ENCODE measurements at places on chromosomes 6 and 20. TPM values are rescaled to one million over a fixed set of nuclear protein-coding genes. Genes with fewer than 3 reads are reported as not detected.

DNA sequence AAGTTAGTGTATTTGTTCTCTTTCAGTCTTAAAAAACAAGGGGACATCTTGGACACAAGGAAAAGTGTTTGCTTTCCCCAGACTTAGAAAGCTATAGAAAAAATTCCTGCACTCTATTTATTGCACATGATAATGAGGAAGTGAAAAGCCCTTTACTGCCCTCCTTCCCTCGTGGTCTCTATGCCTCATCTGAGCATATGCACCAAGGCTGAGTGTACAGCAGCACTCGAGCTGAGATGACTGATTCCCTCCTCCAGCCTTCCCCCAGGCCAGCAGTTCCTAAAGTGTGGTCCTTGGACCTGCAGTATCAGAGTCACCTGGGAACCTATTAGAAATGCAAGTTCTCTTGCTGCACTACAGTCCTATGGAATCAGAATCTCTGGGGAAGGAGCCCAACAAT is 14.3 kb upstream of the LAMP5 start:
- no peak for DNase-seq

GRCh38 chr6:17418281-17419188 is 25.1 kb downstream of the CAP2 start:
- no peak for DNase-seq

GRCh38 chr6:12012558-12013306 is 620 bp downstream of the HIVEP1 start:
- DNase-seq, result peak; percentile 87

DNA sequence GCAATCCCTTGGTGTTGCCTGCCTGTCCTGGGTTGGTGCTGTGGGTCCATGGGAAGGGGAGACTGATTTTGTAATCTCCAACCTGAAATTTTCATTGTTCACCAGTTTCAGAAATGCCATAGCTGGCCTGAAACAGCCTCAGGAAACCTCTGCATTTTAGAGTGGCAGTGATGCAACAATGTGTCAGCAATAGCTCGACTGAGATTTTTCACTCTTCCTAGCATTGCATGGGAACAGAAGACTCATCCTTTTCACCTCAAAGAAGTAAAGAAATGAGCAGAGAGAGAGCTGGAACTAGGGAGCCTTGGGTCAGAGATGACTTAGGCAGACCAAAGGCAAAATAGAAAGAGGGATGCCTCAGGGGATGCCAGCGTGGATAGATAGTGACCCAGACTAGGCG is 23.7 kb upstream of the TMEM14A start:
- DNase-seq, result no peak

DNA sequence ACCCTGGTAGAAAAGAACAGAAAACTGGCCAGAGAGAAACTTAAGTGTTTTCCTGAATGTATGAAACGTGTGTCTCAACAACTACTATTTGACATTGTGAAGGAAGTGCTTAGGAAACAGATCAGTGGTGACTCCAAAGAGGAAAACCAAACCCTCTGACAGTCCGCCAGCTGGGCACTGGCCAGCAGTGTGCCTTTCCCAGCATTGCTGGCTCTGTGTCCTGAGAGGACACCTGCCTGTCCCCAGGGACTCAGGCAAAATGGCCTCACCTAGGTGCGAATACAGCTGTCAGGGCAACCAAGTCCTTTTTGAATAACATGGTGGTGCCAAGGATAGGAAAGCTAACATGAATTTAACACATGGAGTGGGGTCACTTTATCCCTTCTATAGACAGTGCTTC is 72.5 kb downstream of the NDUFAF5 start:
- DNase-seq, result no peak

GRCh38 chr20:47865912-47866311 is 80.6 kb upstream of the SULF2 start:
- DNase-seq, result no peak

- DNase-seq, result peak; percentile 80
These were observed 27.5 kb upstream of the ZBTB22 start for GRCh38 chr6:33344701-33345697.

GRCh38 chr6:108712946-108713345 is 135.3 kb upstream of the ARMC2 start:
- DNase-seq, result no peak

GRCh38 chr6:112931832-112932231 is 584.7 kb downstream of the RFPL4B start:
- no peak for DNase-seq

DNA sequence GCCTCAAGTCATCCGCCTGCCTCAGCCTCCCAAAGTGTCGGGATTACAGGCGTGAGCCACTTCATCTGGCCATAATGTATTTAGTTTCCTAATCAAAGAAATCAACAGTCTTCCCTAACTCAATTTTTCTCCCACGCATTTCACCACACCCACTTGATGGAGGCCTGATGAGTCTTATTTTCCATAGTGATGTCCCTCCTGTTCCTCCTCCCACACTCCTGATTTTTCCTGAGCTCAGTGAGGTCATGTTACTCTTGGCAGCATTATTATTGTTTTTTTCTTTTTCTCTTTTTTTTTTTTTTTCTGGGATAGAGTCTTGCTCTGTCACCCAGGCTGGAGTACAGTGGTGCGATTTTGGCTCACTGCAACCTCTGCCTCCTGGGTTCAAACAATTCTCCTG is 8.9 kb downstream of the ABRACL start:
- no peak for DNase-seq

- no peak for DNase-seq
These were observed 33.8 kb downstream of the RRBP1 start for GRCh38 chr20:17648315-17648646.

DNA sequence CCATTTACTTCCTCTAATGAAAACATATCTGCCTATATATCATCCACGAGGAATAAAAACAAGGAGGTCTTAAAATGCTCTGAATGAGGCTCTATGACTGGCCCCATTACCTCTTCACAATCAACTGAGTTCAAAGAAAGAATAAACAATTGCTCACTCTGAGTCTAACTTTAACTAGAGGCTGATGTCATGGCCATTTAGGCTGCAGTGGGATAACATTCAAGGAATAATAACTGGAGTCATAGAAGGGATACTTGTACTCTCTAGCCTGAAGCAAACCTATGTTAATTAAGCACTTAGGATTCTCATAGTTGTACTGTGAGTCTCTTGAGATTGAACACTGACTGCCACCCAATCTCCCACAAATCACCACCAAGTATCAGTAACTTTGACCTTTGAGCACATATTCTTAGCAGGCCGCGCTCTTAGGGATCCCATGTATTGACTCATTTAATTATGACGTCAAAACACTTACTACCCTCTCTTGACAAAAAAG is 70.2 kb downstream of the PERP start:
- DNase-seq, result no peak

- no peak for DNase-seq
These were observed 104.9 kb upstream of the FOXA2 start for GRCh38 chr20:22689266-22689665.

DNA sequence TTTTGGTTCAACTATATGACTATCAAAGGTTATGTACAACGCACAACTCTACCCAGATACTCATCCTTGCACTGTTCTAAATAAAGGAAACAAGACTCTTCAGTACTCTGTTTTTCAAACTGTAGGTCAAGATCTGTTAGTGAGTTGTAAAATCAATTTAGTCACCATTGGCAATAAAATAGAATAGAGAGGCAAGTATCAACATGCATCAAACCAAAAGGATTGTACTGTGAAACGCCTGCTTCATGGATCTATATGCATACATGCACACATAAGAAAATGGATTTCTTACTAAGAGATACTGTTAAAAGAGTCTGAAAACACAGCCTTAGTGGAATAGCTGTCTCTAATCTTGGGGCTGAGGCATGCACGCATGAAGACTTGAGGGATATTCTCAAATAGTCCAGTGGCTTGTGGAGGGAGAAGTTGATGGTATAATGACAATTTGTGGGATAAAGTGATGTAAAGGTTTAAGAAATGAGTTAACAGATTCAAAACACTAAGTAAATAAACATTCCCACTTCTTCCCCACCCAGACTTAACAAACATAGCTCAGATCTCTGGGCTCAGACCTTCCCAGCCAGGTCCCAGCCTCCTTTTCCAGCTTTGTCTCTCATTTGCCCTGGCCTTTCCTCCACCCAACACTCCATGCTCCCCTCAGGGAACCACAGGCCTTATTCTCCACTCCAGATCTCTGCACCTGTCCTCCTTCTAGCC is 10.7 kb upstream of the LZTS3 start:
- DNase-seq, result no peak

- no peak for DNase-seq
These were observed 26.8 kb upstream of the SLC9A8 start for GRCh38 chr20:49785852-49786175.

GRCh38 chr6:80021591-80021990 is 17.1 kb downstream of the TTK start:
- no peak for DNase-seq

GRCh38 chr6:154841109-154841508 is 107.9 kb downstream of the SCAF8 start:
- DNase-seq, result no peak

- no peak for DNase-seq
These were observed 493.1 kb upstream of the MAP3K7 start for GRCh38 chr6:91079969-91080368.

GRCh38 chr6:11206576-11206975 is 25.9 kb downstream of the NEDD9 start:
- no peak for DNase-seq

DNA sequence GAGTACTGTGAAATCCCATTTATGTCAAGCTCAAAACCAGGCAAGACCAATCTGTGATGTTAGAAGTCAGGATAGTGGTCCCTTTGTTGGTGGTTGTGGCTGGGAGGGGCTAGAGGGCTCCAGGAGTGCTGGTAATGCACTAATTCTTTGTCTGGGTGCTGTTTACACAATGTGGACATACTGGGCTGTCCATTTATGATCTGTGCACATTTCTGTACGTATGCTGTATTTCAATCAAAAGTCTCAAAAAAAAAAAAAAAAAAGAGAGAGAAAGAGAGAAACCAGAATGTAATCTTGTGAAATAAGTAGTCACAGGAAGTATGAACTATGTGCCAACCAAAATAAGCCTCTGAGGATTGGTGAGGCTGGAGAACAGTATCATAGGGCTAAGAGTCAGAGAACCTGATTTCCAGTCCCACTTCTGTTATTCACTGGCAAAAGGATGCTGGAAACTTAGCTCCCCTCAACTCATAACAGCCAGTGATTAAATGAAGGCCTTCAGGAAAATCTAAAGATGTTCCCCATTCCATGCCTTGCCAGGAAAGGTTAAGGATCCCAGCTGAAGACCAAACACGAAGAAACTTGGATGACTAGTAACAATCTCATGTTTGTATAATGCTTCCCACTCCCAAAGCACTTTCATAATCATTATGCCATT is 19.6 kb upstream of the TRAM2 start:
- DNase-seq, result no peak

- DNase-seq, result no peak
These were observed 66.4 kb downstream of the FKBP5 start for GRCh38 chr6:35622283-35622682.

- no peak for DNase-seq
These were observed 722.2 kb upstream of the CHD6 start for GRCh38 chr20:42340368-42340767.

DNA sequence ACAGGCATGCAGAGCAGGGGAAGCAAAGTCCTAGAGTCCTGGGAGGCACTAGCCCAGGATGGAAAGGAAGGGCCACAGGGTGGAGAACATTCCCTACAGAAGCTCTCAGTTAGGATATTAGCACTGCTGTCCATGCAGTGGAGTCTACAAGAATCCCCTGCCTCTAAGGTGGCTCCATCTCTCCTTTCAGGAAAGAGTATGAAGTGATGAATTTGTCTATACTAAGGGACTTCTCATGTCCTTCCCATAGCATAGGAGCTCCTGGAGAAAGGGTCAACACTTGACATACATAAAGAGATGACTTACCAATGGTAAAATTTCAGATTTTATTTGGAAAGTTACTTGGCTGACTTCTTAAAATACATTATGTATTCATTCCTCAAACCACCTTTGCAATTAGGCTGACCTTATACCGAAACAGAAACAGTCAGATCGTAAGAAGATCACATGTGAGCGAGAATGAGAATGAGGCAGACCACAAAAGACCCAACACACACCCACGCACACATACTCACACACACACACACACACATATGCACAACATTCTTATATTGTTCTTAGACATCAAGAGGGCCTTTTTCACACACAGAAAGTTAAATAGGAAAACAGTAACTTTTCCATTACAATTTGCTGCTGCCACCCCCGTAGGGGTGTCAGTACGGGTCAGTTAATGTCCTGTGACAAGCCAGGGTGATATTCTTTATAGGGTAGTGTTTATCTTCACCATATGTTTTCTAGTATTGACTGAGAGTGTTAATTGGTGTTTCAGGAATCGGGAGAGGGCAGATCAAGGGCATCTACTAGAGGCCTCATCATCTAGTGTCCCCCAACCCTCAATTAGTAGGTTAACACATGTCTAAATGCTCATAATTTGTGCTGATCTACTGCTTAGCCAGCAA is 159.4 kb downstream of the FAXC start:
- DNase-seq, result no peak

Gene CLDN20
- not detected for total RNA-seq

Gene HLA-DRA
- total RNA-seq, result 37.8 TPM

Gene TCF21
- not detected for total RNA-seq

Gene TXLNB
- total RNA-seq, result 0.22 TPM

Gene PRND
- total RNA-seq, result not detected

Gene SMLR1
- total RNA-seq, result not detected

Gene ADNP
- 45.5 TPM for total RNA-seq

Gene KHDRBS2
- not detected for total RNA-seq

Gene RANBP9
- 81.9 TPM for total RNA-seq

Gene ELOVL4
- total RNA-seq, result 1.7 TPM

Gene MBOAT1
- total RNA-seq, result 5.9 TPM

Gene HSPA1A
- 2.2 TPM for total RNA-seq

Gene FAM184A
- 0.79 TPM for total RNA-seq

Gene TBP
- 13.8 TPM for total RNA-seq

Gene MACROD2
- 0.28 TPM for total RNA-seq

Gene ULBP1
- total RNA-seq, result 0.41 TPM

Gene IL17A
- total RNA-seq, result not detected

Gene RNGTT
- 10.1 TPM for total RNA-seq

Gene TRPC4AP
- 64.0 TPM for total RNA-seq
